ENCODE measurements at places on chromosomes 16 and 17.

DNA sequence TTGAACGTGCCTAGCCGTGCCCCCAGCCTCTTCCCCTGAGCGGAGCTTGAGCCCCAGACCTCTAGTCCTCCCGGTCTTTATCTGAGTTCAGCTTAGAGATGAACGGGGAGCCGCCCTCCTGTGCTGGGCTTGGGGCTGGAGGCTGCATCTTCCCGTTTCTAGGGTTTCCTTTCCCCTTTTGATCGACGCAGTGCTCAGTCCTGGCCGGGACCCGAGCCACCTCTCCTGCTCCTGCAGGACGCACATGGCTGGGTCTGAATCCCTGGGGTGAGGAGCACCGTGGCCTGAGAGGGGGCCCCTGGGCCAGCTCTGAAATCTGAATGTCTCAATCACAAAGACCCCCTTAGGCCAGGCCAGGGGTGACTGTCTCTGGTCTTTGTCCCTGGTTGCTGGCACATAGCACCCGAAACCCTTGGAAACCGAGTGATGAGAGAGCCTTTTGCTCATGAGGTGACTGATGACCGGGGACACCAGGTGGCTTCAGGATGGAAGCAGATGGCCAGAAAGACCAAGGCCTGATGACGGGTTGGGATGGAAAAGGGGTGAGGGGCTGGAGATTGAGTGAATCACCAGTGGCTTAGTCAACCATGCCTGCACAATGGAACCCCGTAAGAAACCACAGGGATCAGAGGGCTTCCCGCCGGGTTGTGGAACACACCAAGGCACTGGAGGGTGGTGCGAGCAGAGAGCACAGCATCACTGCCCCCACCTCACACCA is 724 bp downstream of the GAA start:
- peak; percentile 37 for DNase-seq

DNA sequence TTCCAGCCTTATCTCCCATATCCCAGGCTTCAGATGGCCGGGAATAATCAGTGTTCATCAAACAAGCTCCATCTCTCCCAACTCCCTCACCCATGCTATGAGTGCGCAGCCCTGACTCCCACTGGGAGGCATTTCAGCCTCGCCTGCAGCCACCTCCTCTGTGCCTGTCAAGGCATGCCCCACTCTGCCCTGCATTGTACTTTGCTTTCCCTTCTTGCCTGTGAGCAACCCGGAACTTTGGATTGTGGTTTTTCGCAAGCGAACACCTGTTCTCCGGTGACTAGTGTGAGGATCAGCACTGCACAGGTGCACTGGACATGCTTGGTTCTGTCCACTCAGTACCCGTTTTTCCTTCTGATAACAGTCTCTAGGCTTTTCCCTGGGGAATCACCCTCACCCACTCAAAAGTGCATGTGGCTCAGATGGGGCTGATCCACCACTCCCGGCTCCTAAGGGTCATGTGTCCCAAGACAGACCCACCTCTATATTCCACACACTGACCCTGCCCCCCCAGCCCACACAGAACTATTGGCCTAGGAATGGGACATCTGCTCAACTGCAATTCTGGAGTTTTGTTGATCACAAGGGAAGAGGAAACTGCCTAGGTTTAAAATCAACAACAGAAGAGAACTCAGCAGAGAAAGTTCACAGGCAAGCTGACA is 9.1 kb downstream of the CHST6 start:
- no peak for DNase-seq

DNA sequence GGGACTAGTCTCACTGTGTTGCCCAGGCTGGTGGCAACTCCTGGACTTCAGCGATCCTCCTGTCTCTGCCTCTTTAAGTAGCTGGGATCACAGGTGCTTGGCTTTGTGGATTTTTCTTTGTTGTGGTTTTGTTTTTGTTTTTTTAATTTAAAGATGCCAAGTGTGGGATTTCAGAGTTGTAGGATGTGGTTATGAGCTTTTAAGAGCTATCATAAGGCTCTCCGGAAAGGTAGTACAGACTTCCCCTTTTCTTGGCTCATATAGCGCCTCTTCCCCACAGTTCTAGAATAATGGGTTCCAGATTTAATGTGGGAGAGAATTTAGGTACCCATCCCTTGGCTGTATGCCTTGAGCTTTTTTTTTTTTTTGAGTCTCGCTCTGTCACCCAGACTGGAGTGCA is 17.1 kb downstream of the AKAP1 start:
- peak; percentile 81 for DNase-seq

DNA sequence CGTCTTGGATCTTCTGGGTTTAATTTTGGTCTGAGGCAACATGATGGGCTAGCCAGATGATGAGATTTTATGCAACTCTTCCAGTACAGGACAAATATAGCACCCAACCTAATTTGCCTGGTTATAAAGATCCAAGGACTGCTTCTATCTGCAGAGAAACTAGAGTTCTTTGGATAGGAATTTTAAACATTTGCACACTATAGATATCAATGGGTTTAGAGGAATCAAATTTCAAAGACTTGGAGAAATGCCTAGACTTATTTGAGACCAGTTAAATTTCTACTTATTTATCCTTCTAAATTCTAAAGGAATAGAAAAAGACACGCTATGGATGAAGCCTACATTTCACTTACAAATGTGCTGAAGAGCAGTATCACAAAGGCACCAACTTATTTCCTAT is 12.6 kb downstream of the PMFBP1 start:
- DNase-seq: no peak

- no peak for DNase-seq
Measured at GRCh38 chr17:81579821-81580321, 27.7 kb upstream of the FAAP100 start.

DNA sequence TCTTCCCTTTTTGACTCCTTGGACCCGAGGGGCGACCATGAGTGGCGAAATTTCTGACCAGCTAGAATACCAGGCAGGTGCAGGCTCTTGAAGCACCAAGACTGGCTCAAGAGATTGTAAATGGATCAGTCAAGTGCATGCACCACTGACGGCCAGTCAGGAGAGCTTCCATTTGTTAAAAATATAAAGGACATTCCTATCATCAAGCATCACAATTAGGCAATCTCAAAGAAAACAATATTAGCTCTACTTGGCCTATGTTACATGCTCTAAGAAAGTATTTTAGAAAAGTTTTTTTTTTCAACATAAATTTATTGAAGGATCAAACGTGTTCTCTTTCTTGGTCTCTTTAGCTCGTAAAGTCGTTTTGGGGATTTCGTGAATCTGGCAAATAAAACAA is 1.5 kb upstream of the PRKCA start:
- DNase-seq: no peak

DNA sequence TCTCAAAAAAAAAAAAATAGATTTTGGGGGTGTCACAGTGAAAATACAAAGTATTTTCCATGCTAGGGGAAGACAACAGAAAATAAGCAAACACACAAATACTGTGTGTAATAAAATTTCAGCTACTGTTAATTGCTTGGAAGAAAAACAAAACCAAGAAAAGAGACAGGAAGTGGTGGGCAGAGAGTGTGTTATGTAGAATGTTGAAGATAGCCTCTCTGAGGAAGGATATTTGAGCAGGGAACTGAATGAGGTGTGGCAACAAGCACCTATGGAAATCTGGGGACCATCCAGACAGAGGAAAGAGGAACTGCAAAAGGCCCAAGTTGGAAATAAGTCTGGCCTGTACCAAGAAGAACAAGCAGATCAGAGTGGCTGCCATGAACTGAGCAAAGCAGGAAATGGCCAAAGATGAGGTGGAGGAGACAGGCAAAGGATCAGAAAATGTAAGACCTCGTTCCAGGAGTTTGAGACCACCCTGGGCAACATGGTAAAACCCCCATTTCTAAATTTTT is 7.8 kb upstream of the USP31 start:
- no peak for DNase-seq

- no peak for DNase-seq
Measured at GRCh38 chr16:31569360-31569717, 41.6 kb downstream of the AHSP start.

- DNase-seq: no peak
Measured at GRCh38 chr17:72622661-72623433, 469.6 kb downstream of the SLC39A11 start.

- DNase-seq: no peak
Measured at GRCh38 chr16:1174477-1175357, 21.8 kb downstream of the CACNA1H start.

- no peak for DNase-seq
Measured at GRCh38 chr17:2263183-2264066, 40.2 kb downstream of the SMG6 start.

DNA sequence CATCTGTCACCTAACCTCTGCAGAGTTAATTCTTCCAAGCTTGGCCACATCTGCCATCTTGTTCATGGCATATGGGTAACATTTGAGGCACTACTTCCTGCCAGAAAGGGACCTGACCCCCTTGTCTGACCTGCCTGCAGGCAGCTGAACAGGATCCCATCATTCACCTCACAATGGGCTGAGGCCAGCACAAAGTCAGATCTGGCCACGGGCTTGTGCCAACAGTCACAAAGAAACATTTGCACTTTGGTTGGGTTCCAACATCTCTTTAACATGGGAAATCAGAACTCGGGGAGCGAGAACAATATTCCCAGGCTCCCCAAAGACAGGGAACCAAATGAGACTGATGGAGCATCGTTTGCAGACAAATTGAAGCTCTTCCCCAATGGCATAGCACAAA is 116.1 kb downstream of the XYLT1 start:
- DNase-seq: no peak

DNA sequence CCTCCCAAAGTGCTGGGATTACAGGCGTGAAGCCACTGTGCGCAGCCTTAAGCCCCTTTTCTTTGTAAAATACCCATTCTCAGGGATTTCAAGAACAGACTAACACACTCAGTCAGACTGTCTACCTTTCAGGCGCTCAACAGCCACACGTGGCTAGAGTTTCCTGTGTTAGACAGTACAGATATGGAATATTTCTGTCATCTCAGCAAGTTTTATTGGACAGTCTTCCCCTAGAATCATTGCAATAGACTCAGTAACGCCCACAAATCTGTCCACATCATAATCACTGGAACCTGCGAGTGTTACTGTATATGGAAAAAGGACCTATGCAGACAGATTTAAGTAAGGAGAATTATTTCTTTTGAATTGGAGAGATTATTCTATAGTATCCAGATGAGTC is 160.5 kb downstream of the RBFOX1 start:
- DNase-seq: no peak

GRCh38 chr16:53752560-53752959 is 48.6 kb downstream of the FTO start:
- DNase-seq: no peak

DNA sequence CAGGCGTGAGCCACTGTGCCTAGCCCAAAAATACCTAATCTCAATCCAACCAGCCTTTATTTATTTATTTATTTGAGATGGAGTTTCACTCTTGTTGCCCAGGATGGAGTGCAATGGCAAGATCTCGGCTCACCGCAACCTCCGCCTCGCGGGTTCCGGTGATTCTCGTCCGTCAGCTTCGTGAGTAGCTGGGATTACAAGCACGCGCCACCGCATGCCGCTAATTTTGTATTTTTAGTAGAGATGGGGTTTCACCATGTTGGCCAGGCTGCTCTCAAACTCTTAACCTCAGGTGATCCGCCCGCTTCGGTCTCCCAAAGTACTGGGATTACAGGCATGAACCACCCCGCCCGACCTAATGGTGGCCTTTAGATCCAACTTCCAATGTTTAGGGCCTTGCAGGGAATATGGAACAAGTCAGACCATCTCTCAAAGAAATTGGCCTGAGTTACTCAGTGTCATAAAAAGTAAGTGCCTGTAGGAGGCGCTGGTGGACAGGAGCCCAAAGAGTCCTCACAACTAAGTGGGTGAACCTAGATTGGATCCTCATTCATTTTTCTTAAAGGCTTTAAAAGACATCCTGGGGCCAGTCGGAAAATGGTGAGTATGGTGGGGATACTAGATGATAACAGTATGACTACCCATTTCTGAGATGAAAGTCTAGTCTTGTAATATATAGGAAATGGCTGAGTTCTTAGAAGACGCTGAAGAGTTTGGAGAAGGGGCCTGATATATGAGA is 4.6 kb downstream of the ZSCAN10 start:
- DNase-seq: peak; percentile 22

GRCh38 chr17:17609121-17609520 is 17.6 kb upstream of the PEMT start:
- no peak for DNase-seq

- no peak for DNase-seq
Measured at GRCh38 chr17:80916246-80916645, 75.4 kb upstream of the CHMP6 start.

DNA sequence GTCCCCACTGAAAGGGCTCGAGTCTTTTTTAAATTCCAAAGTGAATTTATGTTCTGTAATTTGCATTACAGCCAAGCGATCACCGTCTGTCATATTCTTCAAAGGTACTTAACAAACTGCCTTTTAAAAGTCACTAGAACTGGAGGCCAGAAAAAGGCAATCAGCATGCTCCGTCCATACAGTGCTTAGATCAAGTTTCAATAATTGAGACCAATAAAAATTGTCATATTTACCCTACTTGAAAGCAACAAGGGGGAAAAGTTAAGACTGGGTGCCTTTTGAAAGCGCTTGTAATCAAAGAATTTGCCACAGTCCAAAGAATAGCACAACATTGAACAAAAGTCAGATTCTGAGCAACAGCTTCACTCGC is 9.0 kb upstream of the ZFHX3 start:
- DNase-seq: no peak

DNA sequence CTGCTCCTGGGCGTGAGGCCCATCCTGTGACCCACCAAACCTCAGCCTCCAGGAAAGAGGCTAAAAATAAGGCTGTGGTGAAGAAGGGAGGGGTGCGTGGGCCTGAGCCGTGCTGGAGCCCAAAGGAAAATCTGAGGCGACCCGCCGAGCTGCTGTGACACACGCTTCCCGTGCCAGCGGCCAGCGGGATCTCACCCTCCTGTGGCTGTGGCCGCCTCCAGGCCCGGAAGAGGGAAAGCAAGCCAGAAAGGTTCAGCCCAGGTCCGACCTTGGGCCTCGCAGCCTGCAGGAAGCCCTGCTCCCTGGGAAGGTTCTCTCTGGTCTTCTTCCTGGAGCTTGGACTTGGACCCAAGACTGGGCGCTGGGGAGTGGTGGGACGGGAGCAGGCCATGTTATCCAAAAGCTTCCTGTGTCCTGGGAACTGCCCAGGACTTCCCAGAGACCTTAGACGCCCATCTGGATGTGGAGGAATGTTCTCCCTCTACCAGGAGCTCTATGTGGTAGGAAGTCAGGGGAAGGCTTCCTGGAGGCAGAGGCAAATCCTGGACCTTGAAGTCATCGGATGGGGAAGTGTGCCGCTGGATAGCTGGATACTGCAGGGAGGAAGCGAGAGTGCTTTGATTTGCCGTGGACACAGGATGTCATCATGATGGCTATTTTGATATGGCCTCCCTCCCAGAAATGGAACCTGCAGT is 11.4 kb downstream of the SPNS2 start:
- no peak for DNase-seq

DNA sequence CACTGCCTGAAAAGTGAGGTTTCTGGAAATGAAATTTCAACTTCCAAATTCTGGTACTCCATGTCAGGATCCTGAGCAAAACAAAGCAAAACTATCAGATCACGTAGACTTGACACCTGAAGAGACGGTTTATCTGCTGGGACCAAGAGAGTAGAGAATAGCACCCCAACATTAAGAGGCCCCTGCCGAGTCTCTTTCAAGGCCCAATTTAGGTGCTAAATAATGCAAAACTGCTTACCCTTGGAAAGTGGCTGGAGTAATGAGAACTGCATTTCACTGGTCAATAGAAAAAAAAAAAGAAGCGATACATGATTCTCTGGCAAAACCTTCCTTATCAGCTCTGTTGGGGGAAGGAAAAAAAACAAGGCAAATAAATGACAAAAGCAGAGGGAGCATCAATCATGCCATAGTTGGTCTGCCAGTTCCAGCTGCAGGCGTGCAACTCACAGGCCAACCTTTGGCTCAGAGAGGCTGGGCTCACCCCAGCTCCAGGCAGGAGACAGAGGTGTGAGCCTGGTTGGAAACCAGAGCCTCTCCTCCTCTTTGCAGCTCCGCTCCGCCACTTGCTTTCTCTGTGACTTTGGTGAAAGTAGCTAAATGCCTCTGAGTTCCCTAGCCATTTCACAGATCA is 595.2 kb downstream of the TOX3 start:
- DNase-seq: no peak

Data from Kasumi-1 (cell line).